ENCODE measurements at places on chromosomes 16 and 17.

DNA sequence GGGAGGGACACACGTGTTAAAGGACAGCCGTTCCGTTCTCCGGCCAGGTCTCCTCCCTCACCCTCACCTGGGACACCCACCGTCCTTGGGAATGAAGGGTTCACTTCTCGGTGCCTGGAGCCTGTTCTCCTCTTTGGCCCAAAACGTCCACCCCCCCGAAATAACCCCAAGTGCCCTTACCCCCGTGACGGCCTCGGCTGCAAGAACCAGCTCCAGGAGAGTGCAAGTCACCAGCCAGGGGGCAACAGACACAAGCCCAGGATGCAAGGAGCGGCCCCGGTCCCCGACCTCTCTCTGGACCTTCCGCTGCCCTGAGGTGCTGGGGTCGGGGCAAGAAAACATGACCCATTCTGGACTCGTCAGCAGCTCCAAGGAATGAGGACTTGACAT is 20.0 kb upstream of the UBE2I start:
- no peak for DNase-seq

DNA sequence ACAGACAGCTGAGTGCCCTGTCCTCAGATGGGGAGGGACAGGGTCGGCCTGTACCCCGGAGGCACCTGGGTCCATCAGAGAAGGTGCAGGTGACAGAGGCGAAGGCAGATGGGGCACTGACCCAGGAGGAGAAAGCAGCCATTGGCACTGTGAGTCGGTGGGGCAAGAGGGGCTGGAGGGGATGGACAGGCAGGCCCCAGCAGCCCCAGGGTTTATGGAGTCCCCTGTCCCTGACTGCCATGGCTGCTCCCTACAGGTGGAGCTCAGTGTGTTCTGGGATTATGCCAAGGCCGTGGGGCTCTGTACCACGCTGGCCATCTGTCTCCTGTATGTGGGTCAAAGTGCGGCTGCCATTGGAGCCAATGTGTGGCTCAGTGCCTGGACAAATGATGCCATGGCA is 32.1 kb downstream of the ANKRD40 start:
- DNase-seq, result no peak

- DNase-seq, result no peak
These were observed 249.9 kb downstream of the GSG1L start for GRCh38 chr16:27813591-27813990.

- no peak for DNase-seq
These were observed 6.3 kb downstream of the ATP2A3 start for GRCh38 chr17:3957735-3958599.

- DNase-seq, result no peak
These were observed 1.7 kb downstream of the NME3 start for GRCh38 chr16:1769402-1770300.

GRCh38 chr17:62065611-62066468 is 762 bp upstream of the MED13 start:
- peak; percentile 98 for DNase-seq

DNA sequence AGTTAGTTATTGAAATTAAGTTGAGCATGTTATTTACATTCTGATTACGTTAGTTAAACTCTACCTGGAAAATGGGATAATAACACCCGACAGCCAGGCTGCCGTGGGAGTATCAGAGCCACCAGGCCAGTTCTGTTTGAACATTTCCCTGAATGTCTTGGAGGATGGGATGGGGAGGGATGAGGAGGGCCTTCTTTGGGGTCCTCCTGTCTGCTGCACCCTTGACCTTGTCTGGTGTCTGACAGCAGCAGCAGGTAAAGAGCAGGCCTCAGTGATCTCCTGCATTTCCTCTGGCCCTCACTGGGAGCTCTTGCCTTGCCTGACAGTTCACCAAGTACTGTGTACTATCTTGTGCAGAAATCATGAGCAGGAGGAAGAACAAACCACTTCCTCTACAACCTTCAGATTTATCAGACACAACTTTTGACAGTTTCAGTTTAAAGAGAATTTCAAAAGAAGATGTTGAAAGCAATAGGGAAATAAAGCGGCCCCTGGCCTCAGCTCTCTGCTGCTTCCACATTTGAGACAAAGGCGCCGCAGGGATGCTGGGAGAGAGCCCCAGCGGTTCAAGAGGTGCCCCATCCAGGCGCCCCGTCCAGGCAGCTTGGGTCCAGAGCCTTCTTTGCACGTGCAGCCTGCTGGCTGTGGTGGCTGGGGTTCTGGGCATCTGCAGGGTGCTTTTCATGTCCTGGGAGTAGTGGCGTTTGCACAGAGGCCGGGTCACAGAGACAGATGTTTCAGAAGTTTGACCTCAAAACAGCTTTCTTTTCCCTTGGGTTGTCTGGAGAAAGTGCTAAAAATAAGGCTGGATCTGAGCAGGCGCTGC is 25.3 kb downstream of the CMIP start:
- DNase-seq, result peak; percentile 91

DNA sequence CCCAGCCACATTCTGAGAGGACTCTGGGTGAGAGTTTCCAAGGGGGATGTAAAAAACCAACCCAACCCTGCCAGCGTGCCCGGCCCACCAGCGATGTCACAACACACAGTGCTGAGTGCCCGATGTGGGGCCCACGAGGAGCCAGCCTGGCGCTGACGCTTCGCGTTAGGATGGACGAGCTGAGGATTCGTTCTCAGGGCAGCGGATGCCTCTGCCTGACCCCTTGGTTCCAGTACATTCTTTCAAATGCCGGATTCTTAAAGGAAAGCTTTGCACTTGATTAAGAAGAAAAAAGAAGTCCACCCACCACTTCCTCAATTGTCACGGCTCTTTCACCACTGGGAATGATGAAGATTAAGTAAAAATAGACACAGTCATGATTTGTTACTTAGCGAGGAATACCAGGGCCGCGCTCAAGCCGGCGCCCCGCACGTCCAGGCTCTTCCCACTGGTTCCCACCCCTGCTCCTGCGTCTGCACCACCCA is 79.4 kb downstream of the IRF8 start:
- peak; percentile 31 for DNase-seq

DNA sequence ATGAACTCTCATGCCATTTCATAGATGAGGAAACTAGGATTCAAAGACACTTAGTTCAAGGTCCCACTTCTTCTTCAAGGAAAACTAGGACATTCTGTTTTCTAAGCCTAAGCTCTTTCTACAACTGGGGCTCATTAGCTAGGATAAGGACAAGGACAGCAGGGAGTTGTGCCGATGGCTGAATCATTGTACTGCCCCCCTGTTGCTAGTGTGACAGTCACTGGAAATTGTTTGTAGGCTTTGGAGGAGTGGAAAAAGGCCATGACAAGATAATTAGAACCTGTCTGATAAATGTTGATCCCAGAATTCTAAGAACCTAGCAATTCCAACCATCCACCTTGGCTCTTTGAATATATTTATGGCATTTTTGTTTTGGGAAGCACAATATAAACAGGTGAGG is 445.7 kb downstream of the CDH8 start:
- no peak for DNase-seq

- no peak for DNase-seq
These were observed 18.8 kb downstream of the TNRC6A start for GRCh38 chr16:24748242-24748641.

DNA sequence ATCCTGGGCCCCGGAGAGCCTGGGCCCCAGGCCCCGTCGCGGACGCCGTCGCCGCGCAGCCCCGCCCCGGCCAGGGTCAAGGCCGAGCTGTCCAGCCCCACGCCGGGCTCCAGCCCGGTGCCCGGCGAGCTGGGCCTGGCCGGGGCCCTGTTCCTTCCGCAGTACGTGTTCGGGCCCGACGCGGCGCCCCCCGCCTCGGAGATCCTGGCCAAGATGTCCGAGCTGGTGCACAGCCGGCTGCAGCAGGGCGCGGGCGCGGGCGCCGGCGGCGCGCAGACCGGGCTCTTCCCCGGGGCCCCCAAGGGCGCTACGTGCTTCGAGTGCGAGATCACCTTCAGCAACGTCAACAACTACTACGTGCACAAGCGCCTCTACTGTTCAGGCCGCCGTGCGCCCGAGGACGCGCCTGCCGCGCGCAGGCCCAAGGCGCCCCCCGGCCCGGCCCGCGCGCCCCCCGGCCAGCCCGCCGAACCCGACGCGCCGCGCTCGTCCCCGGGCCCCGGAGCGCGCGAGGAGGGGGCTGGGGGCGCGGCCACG is 36.8 kb upstream of the ZC3H18 start:
- DNase-seq, result no peak

- no peak for DNase-seq
These were observed 55.3 kb upstream of the RBFOX3 start for GRCh38 chr17:79666111-79666510.

DNA sequence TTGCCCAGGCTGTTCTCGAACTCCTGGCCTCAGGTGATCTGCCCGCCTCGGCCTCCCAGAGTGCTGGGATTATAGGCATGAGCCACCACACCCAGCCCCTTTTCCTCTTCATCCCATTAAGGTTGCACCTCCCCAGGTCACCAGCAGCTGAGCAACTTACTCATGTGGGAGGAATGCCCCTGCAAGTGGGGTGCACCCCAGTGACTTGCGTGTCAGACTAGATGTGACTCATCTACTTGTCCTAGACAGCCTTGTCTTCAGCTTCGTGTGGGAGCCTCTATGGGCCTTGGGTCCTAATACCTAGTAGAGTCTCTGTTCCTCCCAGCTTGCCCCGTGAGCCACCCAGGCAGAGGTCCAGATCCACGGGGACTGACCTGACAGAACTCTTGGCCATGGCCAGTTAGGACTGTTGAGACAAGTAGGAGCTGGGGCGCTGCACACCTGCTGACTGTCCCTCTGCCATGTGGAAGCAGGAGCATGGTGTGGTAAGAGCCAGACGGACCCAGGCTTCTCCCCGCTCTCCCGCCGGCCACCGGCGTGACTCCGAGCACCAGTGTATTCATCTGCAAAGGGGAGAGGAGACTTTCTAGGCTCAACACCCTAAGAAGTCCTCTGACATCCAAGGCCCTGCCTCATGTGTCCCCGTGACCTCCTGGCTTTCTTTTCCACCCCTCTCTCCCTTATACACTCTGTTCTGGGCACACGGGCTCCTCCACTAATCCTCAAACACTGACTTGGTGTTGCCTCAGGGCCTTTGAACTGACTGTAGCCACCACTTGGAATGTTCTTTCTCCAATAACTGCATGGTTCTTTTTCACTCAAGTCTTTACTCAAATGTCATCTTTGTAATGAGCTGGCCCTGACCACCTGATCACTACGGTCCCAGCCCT is 11.6 kb upstream of the CBX4 start:
- DNase-seq, result no peak

GRCh38 chr17:74217888-74218287 is 4.5 kb downstream of the TTYH2 start:
- DNase-seq, result no peak

All from KBM-7 (cell line).